ENCODE measurements at places on chromosomes 1 and 21.

GRCh38 chr1:229874136-229874535 lies 192.9 kb upstream of the GALNT2 start:
- DNase-seq: no peak
- H3K4me1 ChIP-seq: no peaks in the 10 kb centered on the region
- no peaks in the 10 kb centered on the region for H3K27me3 ChIP-seq
- no peak overlapping the region for H3K4me3 ChIP-seq
- H3K27ac ChIP-seq: no peak overlapping the region

GRCh38 chr1:96308314-96308713 lies 413.3 kb upstream of the PTBP2 start:
- no peak overlapping the region for H3K27ac ChIP-seq
- DNase-seq: no peak
- H3K4me3 ChIP-seq: no peak overlapping the region
- no peaks in the 10 kb centered on the region for H3K4me1 ChIP-seq
- H3K27me3 ChIP-seq: no peaks in the 10 kb centered on the region

- no peak overlapping the region for H3K4me3 ChIP-seq
- H3K27me3 ChIP-seq: no peaks in the 10 kb centered on the region
- no peaks in the 10 kb centered on the region for H3K36me3 ChIP-seq
- H3K4me1 ChIP-seq: peaks cover 27% of the 10 kb centered on the region
These were observed 140.4 kb upstream of the ADGRL2 start for GRCh38 chr1:81660286-81660685.

DNA sequence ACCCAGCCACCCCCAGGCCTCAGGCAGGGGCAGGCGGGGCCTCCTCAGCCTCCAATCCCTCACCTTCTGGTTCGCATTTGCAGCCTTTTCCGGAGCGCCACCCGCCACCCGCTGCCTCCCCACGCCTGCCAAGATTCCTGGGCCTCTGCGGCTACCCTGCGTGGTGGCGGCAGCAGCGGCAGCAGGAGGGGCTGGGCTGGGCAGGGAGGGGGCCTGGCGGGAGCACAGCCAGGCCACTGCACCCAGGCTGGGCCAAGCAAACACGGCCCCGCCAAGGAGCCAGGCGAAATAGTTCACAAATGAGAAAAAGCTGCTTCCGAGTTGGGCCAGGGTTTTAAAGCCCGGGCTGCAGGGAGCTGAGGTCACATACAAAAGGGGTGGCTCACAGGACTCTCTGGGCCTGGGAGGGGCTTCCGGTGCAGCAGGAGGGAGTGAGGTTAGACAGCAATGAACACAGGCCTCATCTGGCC lies 9.8 kb downstream of the COL8A2 start:
- no peaks in the 10 kb centered on the region for H3K27me3 ChIP-seq
- H3K36me3 ChIP-seq: no peaks in the 10 kb centered on the region
- no peak overlapping the region for H3K27ac ChIP-seq

GRCh38 chr1:48338257-48338656 lies 115.7 kb downstream of the SLC5A9 start:
- no peak overlapping the region for H3K27ac ChIP-seq
- no peaks in the 10 kb centered on the region for H3K4me1 ChIP-seq
- no peak for DNase-seq
- no peaks in the 10 kb centered on the region for H3K27me3 ChIP-seq
- no peak overlapping the region for H3K4me3 ChIP-seq
- no peaks in the 10 kb centered on the region for H3K36me3 ChIP-seq

DNA sequence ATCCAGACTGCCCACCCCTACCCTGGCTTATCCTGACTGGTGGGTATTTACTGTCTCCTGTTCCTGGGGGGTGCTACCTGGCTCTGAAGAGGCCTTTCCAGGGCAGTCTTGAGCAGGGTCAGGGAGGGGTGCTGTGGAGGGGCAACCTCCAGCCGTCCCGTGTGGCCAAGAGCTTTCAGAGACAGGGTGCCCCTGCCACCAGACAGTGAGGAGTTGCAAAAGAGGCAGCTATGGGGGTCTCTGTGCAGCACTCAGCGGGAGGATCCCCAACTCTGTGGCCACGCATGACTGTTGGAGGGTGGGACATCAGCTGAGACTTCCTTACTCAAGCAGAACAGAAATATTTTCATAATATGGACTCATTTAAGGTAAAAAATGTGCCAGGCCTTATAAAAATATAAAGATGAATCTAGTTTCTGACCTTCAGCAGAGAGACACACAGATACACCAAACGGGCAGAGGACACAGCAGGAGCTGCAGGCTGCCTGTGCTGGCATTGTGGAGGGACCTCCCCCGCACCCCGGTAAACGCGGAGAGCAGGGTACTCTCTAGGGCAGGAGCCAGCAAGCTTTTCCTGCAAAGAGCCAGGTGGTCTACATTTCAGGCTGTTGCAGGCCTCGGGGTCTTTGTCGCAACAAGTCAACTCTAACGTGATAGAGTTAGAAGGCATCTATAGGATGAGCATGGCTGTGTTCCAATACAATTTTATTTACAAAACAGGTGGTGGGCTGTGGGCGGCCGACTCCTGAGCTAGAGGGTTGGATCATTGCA lies 252.6 kb downstream of the RHOU start:
- H3K27ac ChIP-seq: no peak overlapping the region
- no peaks in the 10 kb centered on the region for H3K36me3 ChIP-seq
- H3K4me3 ChIP-seq: no peak overlapping the region
- DNase-seq: no peak

DNA sequence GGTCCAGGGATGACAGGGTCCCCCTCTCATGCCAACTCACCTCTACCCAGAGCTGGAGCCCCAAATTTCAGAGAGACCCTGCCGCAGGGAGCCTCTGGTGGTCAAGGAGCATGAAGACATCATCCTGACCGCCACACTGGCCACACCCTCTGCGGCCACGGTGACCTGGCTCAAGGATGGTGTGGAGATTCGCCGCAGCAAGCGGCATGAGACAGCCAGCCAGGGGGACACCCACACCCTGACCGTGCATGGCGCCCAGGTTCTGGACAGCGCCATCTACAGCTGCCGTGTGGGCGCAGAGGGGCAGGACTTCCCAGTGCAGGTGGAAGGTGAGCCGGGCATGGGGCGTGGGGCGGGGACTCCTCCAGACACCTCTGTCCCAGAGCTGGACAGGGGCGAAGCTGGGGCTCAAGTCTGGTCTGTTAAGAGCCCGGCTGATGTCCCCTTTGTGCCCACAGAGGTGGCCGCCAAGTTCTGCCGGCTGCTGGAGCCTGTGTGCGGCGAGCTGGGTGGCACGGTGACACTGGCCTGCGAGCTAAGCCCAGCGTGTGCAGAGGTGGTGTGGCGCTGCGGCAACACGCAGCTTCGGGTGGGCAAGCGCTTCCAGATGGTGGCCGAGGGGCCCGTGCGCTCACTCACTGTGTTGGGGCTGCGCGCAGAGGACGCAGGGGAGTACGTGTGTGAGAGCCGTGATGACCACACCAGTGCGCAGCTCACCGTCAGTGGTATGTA lies 66.0 kb downstream of the OBSCN start:
- no peak overlapping the region for H3K27ac ChIP-seq
- H3K27me3 ChIP-seq: peaks cover 11% of the 10 kb centered on the region
- no peaks in the 10 kb centered on the region for H3K4me1 ChIP-seq
- peak; percentile 34 for DNase-seq

DNA sequence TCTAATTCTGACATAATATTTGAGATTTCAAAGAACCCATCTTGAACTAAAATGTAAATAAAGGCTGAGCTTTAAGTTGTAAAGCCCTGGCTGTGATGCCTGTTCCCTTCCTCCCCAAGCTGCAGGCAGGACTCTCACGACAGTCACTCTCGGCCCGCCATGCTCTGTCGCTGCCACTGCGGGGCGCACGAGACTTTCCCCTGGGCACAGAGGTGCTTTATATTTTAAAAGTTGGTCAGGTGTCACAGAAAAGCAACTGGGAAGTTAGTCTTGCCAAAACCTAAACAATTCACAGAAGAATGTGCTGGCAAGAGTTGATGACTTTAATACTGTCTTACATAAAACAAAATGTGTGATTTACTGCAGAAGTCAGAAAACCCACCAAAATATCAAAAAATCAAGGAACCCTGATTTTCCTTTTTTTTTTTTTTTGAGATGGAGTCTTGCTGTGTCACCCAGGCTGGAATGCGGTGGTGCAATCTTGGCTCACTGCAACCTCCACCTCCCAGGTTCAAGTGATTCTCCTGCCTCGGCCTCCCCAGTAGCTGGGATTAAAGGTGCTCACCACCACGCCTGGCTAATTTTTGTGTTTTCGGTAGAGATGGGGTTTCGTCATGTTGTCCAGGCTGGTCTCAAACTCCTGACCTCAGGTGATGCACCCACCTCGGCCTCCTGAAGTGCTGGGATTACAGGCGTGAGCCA lies 10.7 kb downstream of the LRRC47 start:
- DNase-seq: peak; percentile 82
- peak overlapping the region; percentile 66 for H3K27ac ChIP-seq
- no peak overlapping the region for H3K4me3 ChIP-seq
- no peaks in the 10 kb centered on the region for H3K27me3 ChIP-seq
- H3K36me3 ChIP-seq: peaks cover 30% of the 10 kb centered on the region

DNA sequence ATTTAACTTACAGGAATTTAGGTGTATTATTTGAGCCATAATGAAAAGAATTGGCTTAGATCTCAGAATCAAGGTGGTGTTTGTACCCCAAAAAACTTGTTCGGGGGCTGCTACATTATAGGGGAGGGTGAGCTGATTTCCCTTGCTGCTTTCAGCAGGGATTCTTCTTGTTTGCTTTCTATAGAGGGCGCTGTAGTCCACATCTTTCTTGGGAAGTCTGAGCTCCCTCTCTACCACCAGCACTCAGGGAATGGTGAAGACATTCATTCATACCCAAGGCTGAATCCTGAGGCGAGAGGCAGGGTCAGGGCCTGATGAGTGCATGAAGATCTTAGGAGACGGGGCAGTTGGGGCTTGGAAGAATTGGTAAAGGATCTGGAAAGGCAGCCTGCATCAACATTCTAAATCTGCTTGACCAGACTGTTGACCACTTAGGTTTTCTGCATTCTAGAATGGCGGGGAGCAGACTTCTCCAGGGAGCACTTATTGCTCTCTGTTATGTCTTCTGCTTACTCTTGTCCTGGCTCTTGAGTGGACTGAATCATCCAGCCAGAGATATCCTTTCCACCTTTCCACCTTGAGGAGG lies 18.9 kb downstream of the SPATA46 start:
- no peaks in the 10 kb centered on the region for H3K36me3 ChIP-seq
- H3K27ac ChIP-seq: no peak overlapping the region
- H3K4me1 ChIP-seq: peaks cover 9% of the 10 kb centered on the region
- peak; percentile 88 for DNase-seq
- no peaks in the 10 kb centered on the region for H3K27me3 ChIP-seq
- no peak overlapping the region for H3K4me3 ChIP-seq

DNA sequence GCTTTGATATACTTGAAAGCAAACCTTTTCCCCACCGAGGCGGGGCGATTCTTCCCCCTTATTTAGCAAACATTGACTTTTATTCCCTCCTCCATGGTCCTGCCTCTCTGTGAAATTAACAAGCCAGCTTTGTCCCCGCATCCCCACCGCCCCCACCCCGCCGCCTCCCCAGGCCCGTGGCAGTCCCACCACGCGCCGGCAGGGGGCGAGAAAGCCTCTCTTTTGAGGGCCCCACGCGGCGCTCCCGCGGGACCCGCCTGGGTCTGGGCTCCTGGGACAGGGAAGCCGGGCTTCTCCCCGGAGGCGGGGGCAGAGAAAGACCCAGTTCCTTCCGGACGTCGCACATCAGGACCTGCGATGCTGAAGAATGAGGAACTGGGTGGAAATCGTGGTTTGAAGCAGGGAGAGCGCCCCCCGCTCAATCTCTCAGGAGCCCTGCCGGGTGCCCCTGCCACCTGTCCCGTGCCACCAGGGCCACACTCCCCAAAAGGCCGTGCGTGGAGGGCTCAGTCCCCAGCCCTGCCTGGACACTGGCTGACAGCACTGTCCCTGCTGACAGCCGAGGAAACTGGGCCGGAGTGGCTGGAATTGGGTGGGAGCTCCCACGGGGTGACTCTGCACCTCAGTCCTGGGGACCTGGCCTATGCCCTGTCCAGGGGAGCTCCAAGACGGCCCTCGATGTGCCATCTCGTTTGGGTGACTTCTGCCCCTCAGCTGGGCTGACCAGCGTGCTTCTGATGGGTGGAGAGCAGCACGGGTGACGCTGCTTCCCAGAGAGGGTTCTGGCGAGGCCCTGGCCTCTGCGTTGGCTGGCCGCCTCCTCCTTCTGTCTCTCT lies 8.6 kb upstream of the ACTRT2 start:
- H3K27ac ChIP-seq: no peak overlapping the region
- H3K4me1 ChIP-seq: peaks cover 4% of the 10 kb centered on the region
- H3K36me3 ChIP-seq: no peaks in the 10 kb centered on the region
- peak; percentile 79 for DNase-seq

DNA sequence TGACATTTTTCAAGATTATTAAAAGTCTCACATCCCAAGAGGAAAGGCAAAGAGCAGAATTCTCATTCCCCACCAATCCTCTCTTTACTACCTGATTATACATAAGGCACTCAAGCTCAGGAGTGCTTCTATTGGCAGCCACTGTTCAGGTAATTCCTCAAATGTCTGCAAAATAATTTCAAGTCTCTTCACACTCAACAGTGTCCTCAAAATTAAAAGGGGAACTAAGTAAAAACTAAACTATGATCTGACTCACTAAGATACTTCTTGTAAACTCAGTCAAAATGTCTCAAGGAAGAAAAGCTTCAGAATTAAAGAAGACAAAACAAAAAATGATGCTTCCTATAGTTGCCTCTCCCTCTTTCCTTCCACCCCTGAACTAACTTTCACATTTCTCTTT lies 135.6 kb downstream of the GPATCH2 start:
- H3K4me1 ChIP-seq: peaks cover 11% of the 10 kb centered on the region
- H3K27ac ChIP-seq: no peak overlapping the region
- H3K4me3 ChIP-seq: no peak overlapping the region
- no peaks in the 10 kb centered on the region for H3K27me3 ChIP-seq

GRCh38 chr1:3988431-3988830 lies 88.4 kb upstream of the C1orf174 start:
- no peak overlapping the region for H3K4me3 ChIP-seq
- H3K4me1 ChIP-seq: no peaks in the 10 kb centered on the region
- no peak for DNase-seq
- H3K27ac ChIP-seq: no peak overlapping the region

GRCh38 chr1:53769780-53770179 lies 30.8 kb upstream of the GLIS1 start:
- no peak for DNase-seq
- H3K27ac ChIP-seq: no peak overlapping the region
- H3K36me3 ChIP-seq: peaks cover 27% of the 10 kb centered on the region
- no peak overlapping the region for H3K4me3 ChIP-seq

GRCh38 chr1:48674641-48675040 lies 102.0 kb downstream of the BEND5 start:
- no peaks in the 10 kb centered on the region for H3K36me3 ChIP-seq
- peaks cover 9% of the 10 kb centered on the region for H3K4me1 ChIP-seq
- H3K27me3 ChIP-seq: no peaks in the 10 kb centered on the region
- no peak overlapping the region for H3K4me3 ChIP-seq
- no peak for DNase-seq
